ENCODE measurements at places on chromosomes 2 and 18.

- no peak for DNase-seq
These were observed 7.2 kb upstream of the ANKRD29 start for GRCh38 chr18:23669804-23670405.

- no peak for DNase-seq
These were observed 198.9 kb downstream of the HDAC4 start for GRCh38 chr2:239201884-239202283.

GRCh38 chr2:117985092-117985491 is 28.8 kb downstream of the CCDC93 start:
- DNase-seq, result no peak

GRCh38 chr2:172551271-172551670 is 4.6 kb upstream of the PDK1 start:
- DNase-seq, result no peak

DNA sequence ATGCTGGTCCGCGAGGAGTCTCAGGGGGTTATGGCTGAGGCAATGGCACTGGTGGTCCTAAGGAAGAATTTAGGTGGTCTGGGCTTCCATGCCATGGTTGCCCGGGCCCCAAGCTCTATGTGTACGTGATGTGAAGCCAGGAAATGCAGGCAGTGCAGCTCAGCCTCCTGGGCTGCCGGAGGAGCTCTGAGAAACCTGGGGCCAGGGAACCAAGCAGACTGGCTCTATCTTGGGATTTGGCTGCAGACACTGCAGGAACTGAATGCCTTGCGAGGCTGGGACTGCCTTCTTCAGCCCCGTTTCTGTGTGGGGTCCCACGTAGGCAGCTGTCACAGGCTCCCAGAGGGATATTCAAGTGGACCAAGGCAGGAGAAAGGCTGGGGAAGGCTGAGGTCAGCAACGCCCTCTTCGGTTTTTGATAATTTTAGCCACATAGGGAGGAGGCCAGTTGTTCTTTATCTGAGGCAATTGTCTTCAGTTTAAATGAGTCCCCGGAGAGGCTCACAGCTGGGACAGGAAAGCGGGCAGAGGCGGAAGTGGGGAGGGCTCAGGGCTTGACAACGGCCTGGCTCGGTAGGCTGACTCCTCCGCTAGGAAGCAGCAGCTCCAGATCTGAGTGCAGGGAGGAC is 77.7 kb downstream of the RHOB start:
- no peak for DNase-seq

GRCh38 chr2:70981866-70982810 is 3.7 kb downstream of the ANKRD53 start:
- peak; percentile 5 for DNase-seq

DNA sequence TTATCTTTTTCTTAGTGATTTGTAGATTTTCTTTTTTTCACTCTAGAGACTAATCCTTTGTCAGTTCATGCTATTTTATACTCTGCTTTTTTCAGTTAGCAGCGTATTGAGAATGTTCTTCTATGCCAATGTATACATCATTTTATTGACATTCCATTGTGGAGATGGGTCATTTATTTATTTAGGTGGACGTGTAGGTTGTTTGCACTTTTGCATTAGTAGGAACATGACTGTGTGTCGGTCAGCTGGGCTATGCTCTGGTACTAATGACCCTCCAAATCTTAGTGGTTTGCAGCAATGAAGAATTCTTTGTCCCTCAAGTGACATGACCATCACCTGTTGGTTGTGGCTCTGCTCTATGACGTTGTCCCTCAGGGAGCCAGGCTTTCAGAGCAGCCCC is 33.6 kb downstream of the HPCAL1 start:
- DNase-seq, result no peak

- DNase-seq, result no peak
These were observed 141.4 kb upstream of the SERTAD2 start for GRCh38 chr2:64795024-64795592.

- no peak for DNase-seq
These were observed 272.2 kb downstream of the C1D start for GRCh38 chr2:67790622-67791021.

- DNase-seq, result no peak
These were observed 10.0 kb upstream of the KIDINS220 start for GRCh38 chr2:8847400-8847799.

- no peak for DNase-seq
These were observed 99.0 kb upstream of the LTBP1 start for GRCh38 chr2:32847734-32848133.

GRCh38 chr2:241864850-241865213 is 4.7 kb upstream of the RTP5 start:
- DNase-seq, result no peak

DNA sequence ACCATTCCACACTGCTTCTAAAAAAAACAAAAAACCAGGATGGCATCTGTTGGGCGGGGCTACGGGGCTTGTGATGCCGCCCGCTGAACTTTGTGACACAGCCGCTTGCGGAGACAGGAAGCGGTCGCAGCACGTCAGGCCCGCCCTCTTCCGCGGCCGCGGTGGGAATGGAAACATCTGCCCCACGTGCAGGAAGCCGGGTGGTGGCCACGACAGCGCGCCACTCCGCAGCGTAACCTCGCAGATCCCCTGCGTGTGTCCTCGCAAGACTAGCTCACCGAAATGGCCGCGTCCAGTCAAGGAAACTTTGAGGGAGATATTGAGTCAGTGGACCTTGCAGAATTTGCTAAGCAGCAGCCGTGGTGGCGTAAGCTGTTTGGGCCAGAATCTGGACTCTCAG is 168.5 kb downstream of the SUCLG1 start:
- DNase-seq, result no peak

GRCh38 chr2:160828076-160828475 is 332.2 kb upstream of the TANK start:
- DNase-seq, result no peak

GRCh38 chr2:85433511-85434089 is 15.1 kb downstream of the SH2D6 start:
- DNase-seq, result no peak

- no peak for DNase-seq
These were observed 597 bp downstream of the PECR start for GRCh38 chr2:216081012-216081411.

GRCh38 chr2:26671691-26672090 is 20.8 kb upstream of the KCNK3 start:
- no peak for DNase-seq

DNA sequence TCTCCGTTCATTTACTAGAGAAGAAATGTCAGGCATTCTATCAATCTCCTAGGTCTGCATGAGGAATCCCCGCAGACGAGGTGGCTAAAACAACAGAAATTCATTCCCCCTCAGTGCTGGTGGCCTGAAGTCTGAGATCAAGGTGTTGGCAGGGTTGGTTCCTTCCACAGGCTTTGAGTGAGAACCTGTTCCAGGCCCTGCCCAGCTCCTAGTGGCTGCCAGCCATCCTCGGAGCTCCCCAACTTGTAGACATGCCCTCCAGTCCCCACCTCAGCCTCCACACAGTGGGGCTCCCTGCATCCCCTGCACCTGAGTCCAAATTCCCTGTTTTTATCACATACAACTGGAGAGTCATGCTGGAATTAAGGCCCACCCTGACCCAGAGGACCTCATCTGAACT is 145.3 kb upstream of the ALKAL2 start:
- DNase-seq, result no peak

DNA sequence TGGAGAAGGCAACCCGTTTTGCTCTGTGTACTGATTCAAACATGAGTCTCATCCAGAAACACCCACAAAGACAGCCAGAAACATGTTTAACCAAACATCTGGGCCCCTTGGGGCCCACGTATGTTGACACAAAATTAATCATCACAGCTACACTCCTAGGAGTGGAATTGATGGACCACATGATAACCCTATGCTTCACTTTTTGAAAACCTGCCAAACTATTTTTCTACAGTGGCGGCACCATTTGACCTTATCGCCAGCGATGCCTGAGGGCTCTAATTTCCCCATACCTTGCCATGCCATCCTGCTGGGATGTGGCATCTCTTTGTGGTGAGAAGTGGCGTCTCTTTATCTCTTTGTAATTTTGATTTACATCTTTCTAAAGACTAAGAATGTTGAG is 38.5 kb downstream of the PSMG2 start:
- no peak for DNase-seq

DNA sequence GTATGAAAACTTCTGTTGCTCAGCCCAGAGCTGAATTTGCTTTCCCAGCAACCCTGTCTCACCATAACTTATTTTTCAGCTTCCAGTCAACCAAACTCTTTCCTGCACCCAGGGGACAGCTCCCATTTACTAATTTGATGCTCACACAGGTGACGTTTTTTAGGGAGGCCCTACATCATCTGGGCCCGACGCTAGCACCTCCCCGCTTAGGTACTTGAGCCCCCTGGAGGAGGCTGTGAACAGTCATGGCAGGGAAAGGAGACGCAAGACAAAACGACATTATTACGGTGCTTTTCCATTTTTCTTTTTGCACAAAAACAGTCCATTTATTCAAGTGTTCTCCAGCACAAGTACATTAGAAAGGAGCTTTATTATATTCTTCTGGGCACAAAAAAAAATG is 59.2 kb upstream of the POMC start:
- no peak for DNase-seq

DNA sequence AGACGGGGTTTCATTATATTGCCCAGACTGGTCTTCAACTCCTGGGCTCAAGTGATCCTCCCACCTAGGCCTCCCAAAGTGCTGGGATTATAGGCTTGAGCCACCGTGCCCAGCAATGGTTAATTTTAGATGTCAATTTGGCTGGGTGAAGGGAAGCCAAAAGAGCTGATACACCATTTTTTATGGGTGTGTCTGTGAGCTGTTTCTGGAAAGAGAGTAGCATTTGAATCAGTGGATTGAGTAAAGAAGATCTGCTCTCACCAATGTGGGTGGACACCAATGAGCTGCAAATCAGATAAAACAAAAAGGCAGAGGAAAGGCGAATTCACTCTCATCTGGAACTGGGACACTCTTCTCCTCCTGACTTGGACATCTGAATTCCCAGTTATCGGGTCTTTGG is 16.1 kb upstream of the TAF4B start:
- no peak for DNase-seq

GRCh38 chr2:223626716-223627115 is 24.6 kb upstream of the SCG2 start:
- DNase-seq, result no peak

- no peak for DNase-seq
These were observed 23.0 kb downstream of the ARHGAP15 start for GRCh38 chr2:143152219-143152618.

GRCh38 chr2:73931531-73932500 is 5.1 kb downstream of the DGUOK start:
- DNase-seq, result peak; percentile 42

- no peak for DNase-seq
These were observed 6.5 kb downstream of the ALKAL2 start for GRCh38 chr2:281381-281780.

- DNase-seq, result no peak
These were observed 147.5 kb upstream of the SLC39A10 start for GRCh38 chr2:195509551-195509950.
